ENCODE measurements at places on chromosomes 2 and 18.

DNA sequence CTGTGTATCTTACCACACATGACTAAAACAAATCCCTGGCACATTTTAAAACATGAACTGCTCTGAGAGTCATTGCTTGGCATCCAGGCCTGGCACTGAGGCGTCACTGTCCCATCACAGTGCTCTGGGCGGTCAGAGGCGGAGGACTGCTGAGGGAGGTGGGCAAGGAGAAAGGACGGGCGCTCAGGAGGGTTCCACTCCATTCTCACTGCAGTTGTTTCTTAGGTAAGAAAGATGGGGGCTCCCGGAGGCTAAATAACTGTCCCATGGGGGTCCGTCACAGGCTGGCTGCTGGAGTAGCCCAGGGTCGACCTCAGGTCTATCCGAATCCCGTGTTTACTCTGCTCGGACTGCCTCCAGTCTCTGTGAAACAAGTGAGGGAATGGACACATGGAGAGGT, 117.5 kb downstream of the FAM168B start:
- no peak for DNase-seq

DNA sequence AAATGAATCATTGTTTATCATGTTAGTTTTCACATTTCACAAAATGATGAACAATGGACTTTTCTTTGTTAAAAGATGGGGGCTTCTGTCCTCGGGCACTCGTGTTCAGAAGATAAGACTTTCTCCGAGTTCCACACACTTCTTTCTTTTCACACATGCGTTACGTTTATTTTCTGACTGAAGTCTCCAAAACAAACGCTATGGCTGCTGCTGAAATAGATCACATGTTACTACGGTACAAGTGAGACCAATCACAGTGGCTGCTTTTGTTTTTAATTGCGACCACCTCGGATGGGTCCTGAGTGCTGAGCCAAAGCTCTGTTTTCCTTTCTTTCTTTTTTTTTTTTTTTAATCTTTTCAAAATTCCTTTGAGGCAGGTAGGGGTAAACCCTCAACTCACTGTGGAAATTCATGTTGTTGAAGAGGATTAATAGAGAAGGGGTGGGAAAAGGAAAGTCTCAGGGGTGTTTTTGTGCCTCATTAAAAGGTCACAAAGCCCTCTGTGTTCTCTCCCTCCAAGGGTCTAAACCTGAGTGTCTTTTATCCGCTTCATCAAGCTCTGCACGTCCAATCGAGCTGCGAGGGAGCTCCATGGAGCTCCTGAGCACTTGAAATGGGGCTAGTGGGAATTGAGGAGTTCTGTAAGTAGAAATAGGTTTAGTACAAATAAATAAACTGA, 48.2 kb downstream of the ARL4C start:
- no peak for DNase-seq

DNA sequence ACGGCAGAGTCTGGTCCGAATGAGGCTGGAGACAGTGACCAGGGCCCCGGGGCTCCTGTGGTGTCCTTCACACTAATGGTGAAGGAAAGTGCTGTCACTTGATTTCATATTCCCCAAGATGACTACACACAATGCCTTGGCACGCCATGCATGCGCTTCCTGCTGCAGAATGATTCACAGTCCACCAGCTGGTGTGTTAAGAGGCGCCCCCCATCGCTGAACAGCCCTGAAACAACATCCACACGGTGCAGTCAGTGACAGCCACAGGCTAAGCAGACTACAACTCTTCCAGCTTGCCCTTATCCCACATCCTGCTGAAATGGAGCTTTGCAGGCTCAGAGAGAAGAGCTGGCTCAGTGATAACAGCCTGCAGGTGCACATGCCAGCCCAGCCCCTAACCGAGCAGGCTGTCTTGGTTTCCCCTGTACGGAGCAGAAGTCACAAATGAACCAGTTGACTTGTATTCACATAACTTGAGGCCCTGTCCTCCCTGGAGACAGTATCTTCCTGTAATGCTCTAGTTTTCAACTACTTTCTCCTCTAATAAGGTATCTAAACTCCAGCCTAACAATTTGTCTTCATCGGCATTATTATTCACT, 24.3 kb upstream of the CDH20 start:
- no peak for DNase-seq

DNA sequence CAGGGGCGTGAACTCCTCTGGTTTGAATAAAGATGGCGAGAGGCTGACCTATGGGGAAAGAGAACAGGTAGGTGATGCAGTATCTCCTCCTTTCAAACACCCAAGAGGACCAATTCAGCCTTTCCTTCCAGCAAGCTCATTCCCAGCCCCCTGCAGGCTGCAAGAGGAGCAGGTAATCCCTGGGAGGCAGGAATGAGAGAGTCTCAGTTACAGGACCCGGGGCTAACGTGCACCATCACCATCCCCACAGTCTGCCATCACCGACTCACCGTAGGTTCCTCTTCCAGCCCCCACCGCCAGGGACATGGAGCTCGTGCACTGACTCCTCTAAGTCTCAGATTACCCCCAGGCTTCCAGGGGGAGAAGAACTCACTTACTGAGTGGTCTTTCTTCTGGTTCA, 26.7 kb downstream of the XDH start:
- no peak for DNase-seq

DNA sequence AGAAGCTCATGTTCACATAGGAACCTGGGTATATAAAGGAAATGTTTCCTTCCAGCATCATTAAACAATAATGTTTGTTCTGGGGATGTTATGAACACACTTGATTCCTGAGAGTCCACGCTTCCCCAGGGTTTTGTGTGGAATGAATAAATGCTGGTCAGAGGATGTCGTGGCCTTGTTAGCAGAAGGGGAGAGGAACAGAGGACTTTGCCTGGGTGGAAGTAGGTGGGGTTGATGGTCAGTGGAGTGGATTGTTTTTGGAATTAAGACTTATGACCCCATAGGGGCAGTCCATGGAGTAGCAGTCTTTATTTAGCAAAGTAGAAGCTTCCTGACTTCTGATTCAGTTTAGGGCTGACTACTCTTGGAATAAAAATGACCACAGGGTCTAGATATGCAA, 139.6 kb downstream of the MYO1B start:
- DNase-seq: no peak

DNA sequence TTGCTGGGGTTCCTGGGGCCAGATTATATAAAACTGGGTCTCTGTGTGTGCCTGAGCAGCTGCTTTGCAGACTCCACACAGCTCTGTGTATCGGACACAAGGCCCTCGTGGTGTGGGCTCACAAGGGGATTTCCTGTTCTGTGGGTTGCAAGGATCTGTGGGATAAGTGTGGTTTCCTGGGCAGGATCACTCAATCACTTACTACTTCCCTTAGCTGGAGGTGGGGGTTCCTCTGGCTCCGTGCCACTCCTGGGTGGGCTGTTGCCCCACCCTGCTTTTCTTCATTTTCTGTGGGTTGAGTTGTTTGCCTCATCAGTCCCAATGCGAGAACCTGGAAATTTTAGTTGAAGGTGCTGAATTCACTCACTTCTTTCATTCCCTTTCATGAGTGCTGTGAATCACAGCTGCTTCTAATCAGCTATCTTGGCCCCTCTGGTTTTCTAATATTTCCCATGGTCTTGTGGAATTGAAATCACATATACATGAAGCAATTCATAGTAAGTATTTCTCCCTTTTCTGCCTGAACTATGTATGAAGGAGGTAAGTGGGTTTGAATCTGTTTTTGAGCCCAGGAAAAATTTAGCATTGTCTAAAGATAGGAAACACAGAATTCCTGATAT, 196.3 kb downstream of the DCDC2C start:
- no peak for DNase-seq

DNA sequence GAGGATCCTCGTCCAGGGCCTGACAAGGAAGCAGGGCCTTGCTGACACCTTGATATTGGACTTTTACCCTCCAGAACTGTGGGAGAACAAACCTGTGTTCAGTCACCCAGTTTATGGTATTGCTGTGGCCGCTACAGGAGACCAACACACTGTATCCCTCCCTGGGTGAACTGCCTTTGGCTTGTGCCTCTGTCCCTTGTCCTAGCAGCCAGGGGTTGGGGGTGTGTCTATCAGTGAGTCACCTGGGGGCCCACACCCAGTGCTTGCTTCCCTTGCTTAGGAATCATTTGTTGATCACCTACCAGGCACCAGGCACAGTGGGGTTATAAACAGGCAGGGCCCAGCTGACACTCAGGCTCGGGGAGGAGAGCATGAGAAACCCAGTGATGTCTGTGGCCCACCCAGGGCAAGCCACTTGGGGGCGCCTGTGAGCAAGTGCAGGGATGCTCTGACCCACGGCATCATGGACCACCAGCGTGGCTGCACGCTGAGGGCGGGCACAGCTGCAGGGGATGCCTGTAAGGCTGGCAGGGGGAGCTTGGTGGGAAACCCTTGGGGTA, 17.1 kb downstream of the TMEM185B start:
- DNase-seq: peak; percentile 34

GRCh38 chr2:160063271-160063670, 856 bp upstream of the PLA2R1 start:
- DNase-seq: no peak

GRCh38 chr2:15732341-15733077, 140.8 kb downstream of the DDX1 start:
- DNase-seq: no peak

GRCh38 chr2:162012565-162013058, 61.4 kb downstream of the DPP4 start:
- DNase-seq: no peak

DNA sequence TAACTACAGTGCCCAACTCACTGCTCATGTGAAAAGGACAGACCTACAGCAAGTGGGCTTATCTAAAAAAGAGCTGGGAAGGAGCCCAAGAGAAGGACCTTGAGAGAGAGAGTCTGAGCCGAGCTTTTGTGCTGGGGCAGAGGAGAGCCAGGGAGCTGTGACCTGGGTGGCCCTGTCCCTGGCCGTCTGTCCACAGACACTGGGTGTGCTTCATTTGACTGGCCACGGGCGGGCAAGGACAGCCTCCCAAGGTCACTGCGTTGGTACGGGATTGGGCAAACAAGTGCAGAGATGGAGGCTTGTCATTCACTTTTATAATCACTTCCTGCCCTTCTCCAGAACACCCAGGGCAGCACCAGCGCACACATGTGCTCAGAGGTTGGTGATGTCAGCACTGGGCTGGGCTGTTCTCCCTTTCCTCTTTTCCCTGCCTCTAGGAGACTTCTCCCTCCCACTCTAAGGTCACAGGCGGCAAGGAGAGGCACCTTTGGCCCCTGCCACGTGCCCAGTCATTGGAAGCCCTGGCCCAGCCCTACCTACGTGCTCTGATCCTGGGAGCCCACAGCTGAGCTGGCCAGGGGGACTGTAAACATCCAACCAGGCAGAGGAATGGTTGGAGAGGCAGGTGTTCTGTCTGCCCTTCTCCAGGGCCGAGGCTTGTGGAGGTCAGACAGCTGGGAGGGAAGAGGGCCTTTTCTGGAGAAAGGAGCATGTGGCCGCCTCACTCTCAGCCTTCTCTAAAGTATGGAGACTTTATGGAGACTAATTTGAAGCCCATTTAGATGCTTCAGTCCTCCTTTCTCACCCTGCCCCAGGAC, 6.4 kb upstream of the PSD4 start:
- DNase-seq: no peak

DNA sequence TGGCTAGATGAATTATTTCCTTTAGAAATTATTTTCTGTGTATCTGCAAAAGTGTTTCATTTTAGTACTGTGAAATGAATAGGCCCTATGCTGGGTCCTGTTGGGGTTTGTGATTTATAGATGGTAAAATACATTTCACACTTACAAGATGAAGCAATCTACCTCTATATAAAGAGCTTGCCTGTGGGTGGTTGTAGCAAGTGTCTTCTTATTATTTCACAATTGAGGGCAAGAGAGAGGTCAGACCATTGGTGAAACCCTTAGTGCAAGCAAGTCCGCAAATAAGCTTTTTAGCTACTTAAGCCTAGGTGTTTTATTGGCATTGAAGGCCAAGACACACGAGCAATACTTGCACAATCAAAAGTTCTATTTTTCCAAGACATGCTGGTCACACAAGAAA, 153.1 kb downstream of the FMNL2 start:
- DNase-seq: no peak

Data from NK-92 treated with Interleukin-12 subunit alpha and Interleukin-12 subunit beta, amount 100 ng/mL, for 24 hours (cell line).